Brain (organoid and tissue), 16 donors: ENCODE measurements at places on chromosomes 2 and 18.

GRCh38 chr2:59567151-59567550 lies 986.3 kb downstream of the BCL11A start:
- no peak for DNase-seq

DNA sequence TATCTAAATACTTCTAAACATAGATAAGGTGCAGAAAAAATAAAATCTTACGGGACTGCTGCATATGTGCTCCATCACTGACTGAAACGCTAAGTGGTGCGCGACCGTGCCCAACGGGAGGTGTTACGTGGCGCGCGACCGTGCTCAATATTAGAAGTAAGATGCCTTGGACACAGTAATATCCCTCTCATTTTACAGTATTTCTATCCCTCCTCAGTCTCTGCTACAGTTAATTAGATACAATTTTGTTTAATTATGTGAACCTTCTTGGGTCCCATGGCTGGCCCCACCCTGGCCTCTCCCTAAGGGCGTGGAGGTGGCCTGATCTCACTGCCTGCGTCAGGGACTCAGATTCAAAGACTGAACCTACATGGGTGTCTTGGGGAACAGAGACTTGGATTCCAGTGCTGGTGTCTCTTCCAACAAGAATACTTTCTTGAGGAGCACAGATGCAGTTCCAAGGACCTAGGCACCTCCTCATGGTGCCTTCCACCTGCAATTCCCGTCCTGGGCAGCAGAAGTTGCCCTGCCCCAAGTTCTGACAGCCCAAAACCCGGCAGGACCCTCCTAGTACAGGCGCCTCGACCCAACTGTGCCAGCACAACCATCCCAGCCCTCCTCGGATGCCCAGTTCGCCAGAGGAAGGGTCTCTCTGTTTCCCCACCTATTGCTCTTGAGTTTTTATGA lies 59.2 kb downstream of the PARD6G start:
- DNase-seq = no peak

DNA sequence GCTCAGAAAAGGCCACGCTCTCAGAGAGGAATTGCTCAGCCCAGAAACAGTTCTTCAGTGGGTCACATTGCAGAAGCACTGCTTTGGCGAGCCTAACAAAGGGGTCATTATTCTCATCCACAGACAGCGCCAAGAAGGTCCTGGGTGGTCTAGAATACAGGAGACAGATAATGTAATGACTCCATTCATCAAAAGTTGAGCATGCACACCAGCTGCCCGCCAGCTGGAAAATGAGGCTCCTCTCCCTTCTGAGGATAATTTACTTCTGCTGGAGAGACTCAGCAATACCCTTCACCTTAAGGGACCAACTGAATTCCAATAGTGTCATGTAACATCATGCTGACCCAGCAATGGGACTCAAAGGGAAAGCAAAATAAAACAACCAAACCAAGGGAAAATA lies 79.9 kb downstream of the TRIB2 start:
- DNase-seq = peak; percentile 65

- no peak for DNase-seq
Observed at GRCh38 chr2:104606056-104606455, 247.9 kb upstream of the POU3F3 start.

- DNase-seq = no peak
Observed at GRCh38 chr2:38966678-38967077, 77.0 kb downstream of the ARHGEF33 start.

DNA sequence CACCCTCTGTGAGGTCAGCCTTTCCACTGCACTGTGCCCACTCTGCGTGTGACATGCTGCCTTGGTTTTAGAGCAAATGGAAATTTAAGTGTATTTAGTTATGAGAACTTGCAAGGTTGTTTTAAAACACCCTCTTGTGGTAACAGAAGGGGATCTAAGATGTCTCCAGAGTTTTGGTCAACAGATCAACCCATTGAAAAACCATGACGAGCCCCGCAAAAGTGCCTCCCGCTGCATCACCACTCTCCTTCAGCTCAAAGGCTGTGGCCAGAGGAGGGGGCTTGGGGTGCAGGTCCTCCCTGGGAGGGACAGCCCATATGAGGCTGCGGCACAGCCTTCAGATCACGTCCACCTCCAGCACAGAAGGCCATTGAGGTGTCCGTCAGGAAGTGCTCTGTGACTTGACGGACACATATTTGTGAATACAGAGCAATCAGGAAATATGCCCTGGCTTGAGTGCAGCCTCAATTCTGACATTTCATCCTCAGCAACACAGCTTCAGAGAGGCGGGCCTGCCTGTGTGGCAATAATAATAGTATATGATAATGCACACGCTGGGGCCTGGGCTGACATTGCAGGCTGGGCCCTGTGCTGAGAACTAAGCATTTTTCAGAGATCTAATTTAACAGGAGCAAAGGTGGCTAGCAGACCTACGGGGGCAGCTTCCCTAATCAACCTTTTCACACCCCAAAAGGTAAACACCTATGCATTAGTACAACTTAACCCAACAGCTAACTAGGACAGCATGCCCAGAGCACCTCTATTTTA lies 213.9 kb downstream of the ANAPC1 start:
- DNase-seq = no peak

GRCh38 chr2:63124850-63125249 lies 74.2 kb downstream of the OTX1 start:
- DNase-seq = no peak

DNA sequence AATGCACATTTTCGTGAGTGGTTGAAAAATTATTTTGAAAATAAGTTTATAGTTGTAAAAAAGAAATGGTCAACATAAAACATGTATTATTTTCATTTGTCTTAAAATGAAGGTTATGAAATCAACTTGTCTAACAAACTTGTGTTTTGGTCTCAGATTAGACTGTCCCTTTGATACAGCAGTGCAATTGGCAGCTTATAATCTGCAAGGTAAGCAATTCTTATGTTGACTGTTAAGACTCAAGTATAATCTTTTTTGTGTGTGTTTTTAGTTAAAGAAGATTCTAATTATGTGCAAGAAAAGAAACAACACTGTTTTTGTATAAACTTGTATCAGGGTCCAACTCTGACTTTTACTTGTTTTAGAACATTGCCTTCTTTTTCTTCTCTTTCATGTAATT lies 62.7 kb downstream of the EPB41L5 start:
- DNase-seq = no peak

DNA sequence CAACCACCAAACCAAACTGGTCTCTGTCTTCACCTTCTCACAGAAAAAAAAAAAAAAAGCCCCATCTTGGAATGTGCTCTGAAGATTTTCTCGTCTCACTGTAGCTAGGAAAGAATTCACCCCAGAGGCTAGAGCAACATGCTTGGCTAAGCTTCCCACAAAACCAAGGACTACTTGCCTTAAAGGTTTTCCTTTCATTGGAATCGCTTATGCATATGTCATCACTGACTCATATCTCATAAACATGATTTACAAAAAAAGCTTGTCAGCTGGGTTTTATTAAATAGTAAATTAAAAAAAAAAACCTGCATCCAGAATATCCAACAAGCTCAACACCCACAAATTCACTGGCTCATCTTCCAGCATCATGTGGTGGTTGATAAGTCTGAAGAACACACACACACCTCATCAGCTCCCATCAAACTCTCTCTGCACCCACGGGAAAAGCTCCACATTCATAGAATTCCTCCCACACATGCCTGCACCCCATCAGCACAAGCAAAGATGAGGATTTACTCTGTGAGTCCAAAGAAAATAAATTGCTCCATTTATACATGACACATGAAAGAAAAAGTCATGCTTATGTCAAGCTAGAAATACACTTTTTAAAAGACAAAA lies 182.0 kb upstream of the TRIB2 start:
- no peak for DNase-seq

GRCh38 chr2:160087854-160088745 lies 25.7 kb upstream of the PLA2R1 start:
- DNase-seq = no peak

DNA sequence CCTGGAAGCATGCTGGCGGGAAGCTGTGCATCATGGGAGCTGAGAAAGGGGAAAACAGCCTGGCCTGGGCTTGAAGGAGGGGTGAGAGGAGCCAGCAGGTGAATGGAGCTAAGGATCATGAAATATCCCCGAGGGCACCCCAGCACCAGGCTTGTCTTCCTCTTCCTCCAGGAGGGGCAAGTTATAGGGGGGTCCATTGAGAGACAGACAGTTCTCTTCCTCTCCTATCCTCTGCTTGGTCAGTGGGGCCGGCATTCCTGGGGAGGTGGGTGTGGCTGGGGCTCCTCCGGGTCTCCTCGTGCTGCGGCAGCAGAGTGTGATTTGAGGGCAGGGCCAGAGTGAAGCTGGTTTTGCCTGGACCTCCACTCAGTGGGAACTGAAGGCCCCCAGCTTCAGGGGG lies 78.9 kb downstream of the LIPG start:
- no peak for DNase-seq

- peak; percentile 85 for DNase-seq
Observed at GRCh38 chr2:132415915-132416722, 486 bp upstream of the GPR39 start.

DNA sequence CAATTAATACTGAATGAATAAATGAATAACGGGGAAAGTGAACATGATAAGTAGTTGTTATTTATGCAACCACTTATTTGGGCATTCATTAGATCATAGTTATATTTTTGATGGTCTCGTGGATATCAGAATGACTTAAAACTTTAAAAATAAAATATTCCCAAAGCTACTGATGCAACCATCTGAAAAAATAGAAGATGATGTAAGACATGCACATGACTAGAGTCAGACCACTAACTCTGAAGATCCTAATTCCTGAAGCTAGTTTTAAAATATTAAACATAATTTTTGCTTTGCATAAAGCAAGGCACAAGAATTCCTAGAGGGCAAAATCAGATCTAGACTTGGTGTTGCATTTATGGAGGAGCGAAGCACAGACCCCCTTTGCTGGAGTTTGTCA lies 616.1 kb downstream of the IRS1 start:
- no peak for DNase-seq

- DNase-seq = peak; percentile 67
Observed at GRCh38 chr2:154402213-154402612, 296.3 kb upstream of the KCNJ3 start.

- DNase-seq = no peak
Observed at GRCh38 chr2:233142355-233142897, 82.3 kb downstream of the INPP5D start.

DNA sequence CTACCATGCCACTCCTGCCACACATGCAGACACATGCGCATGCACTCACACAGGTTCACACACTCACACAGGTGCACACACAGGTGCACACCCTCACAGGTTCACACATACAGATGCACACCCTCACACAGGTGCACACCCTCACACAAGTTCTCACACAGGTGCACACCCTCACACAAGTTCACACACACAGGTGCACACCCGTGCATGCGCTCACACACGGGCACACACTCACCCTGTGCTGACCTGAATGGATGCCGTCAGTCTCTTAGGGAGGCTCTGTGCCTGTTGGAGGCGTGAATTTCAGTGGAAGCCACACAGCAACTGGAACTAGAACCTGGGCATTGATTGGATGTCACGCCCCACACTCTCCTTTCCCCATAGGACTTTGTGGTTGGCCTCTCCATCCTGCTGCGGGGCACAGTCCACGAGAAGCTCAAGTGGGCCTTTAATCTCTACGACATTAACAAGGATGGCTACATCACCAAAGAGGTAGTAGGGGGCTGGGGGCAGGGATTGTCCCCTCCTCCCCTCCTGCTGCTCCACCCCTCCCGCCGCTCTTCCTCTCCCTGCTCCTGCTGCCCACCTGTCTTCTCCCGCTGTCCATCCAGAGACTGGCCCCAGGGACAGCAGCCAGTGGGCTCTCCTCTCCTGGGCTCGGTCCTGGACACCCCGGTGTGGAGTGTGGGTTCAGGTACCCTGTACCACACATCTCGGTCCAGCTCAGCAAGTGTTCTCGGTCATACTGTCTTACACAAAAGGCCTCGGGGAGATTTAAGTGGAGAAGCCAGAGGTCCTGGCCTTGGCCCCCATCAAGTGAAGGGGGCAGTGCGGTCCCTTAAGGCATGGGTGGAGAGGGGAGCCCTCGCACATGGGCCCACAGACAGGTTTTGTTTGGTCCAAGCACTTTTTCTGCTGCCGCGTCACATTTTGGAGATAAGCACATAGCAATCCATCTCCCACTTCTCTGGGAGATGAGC lies 21.0 kb upstream of the FAHD2A start:
- no peak for DNase-seq

DNA sequence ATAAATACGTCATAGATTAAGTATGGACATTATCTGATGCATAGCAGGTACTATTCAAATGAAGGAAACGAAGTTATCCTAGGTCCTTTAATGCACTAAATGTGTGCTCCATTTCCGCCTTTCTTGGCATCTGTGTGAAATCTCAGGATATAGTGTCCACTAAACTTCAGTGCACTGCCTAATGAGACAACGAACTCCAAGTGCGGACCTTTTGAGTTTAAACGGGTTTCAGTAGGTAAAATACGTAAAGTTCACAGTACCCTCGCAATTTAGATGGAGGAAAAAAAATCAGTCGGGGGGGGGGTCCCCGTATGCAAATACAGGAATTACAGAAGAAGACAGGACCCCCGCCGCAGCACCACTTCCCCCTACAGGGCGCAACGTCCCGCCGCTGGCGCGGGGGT lies 729 bp upstream of the REL start:
- no peak for DNase-seq
